ENCODE measurements at places on chromosomes 6 and 20.

DNA sequence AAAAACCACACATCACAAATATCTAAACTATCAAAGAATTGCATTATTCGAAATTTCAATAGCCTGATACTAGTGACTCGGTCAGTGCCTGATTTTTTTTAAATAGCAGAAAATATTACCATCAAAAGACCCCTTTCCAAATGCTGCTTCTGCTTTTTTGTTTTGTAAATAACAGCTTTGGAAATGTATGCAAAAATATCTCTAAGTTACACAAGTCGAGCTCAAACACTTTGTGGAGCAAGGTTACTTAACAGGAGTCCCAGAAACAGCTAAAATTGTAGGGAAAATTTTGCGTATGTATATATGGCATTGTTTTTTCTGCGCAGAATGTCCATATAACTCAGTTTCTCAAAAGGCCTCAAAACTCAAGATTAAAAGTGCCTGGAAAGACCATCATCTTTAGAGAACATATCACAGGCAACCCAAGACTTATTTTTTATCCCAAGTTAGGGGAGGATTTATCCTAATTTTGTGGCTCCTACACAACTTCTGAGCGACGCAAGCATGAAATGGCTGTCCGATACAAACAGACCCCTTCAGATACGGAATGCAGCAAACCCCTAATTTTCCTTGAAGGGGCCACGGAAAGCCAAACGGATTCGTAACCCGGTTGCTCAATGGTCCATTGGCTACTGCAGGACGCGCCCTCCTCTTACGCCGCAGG is 1.3 kb downstream of the CEP85L start:
- DNase-seq: no peak

DNA sequence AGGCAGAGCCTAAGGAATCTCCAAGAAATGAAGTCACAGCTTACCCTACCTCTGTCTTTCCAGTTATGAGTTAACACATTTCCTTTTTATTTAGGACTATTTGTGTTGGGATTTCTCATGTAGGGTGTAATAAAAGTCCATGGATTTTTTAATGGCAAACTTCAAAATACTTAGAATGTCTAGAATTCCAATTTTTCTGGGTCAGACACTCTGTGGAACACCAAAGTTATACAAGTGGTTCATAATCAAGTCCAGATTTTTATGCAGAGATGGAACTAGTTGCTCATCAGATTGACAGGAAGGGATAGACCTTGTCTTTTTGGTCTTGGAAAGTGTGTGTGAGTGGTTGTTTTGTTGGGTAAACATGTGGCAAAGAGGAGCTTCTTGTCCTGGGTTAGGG is 303.5 kb upstream of the RNF24 start:
- no peak for DNase-seq

DNA sequence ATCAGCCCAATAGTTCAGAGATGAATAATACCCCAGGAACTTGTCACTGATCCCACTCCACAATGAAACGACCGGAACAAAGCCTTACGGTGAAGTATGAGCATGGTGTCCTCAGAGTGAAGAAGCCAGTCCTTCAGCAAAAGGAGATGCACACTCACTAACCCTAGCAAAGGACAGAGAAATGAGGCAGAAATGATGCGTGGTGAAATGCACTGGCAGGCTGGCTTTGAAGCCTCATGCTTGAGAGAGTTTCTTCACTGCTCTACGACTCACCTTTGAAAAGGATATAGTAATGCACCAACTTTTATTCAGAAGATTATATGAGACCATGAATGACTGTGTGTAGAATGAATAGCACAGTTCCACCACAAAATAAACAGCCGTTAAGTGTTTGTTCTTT is 74.8 kb downstream of the PHACTR1 start:
- no peak for DNase-seq

DNA sequence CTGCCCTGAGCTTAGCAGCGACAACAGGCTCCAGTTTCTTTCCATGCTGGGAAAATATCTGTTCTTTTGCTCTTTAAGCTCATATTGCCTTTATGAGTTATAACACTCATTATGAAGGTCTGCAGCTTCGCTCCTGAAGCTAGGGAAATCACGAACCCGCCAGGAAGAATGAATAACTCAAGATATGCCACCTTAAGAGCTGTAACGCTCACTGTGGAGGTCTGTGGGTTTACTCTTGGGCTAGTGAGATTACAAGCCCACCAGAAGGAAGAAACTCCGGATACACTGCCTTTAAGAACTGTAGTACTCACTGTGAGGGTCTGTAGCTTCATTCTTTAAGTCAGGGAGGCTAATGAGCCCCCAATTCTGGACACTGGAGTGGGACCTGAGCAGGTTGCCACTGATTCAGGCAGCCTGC is 3.0 kb upstream of the SSR1 start:
- no peak for DNase-seq

DNA sequence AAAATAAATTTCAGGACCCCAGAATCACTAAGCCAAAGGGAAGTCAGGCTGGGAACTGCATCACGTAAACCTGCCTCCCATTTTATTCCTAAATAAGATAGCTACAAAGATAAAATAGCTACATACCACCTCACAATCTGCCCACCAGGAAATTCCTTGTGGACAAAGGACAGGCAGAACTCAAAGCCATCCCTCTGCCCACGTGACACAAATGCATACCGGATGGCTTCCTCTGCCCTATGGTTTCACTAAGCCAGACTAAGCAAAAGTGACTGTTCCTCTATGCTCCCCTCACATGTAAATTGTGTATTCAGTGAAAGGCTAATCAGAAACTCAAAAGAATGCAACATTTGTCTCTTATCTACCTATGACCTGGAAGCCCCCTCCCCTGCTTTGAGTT is 15.0 kb downstream of the MBOAT1 start:
- DNase-seq: no peak

- no peak for DNase-seq
These were observed 80.6 kb downstream of the ATG5 start for GRCh38 chr6:106244931-106245330.

GRCh38 chr6:22313796-22314195 is 17.0 kb upstream of the PRL start:
- DNase-seq: no peak

DNA sequence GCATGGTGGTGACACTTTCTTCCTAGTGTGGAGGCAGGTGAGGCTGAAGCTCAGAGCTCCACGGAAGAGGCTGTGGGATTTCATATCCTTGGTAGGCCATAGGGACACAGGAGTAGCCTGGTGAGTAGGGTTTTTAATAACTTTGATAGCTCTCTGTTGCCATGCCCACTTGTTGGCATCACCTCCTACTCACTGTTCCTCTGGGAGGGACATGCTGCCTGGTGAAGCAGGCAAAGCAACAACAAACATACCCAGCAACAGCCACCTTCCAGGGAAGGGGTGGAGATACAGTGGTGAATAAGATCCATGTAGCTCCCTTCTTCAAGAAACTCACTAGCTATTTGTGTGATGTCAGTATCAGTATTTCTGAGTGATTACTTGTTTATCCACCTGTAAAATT is 285.4 kb downstream of the CLIC5 start:
- no peak for DNase-seq

DNA sequence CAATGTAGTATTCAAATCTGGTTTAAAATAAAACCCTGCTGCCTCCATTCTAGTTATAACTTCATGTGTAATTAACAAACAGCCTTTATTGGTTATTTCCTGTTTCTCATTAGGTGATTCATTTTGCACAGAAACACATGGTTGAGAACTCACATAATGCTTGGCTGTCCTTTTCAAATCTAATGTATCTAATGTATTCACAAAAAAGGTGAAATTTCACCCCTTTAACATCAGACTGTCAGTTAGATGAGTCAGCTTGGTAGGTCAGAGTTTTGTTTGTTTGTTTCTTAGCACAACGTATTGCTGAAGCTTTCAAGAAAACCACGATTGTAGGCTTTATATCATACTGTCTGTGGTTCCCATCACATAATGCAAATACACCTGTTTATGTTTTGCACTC is 78.7 kb upstream of the TMEM30A start:
- no peak for DNase-seq

DNA sequence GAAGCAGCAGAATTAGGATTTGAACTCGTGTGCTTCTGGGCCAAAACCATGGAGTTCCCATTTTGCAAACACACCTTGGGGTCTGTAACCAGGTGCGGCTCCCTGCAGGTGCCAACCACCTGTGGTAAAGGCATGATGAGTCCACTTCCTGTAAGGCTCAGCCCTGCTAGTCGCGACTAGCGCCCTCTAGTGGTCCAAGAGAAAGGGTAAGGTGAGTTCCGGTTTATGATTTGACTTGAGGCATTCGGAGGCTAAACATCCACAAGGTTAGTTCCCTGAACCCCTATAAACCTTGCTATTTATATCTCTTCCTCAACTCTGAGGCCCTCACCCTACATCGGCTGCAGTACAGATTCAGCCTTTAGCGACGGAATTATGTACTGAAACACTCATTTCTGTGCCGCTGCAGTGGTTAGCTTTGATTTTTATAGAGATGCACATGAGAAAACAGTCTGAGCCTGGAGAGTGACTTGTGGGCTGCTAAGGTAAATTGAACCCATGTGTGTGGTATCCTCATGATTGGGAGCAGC is 173.4 kb downstream of the PLCB1 start:
- DNase-seq: no peak

DNA sequence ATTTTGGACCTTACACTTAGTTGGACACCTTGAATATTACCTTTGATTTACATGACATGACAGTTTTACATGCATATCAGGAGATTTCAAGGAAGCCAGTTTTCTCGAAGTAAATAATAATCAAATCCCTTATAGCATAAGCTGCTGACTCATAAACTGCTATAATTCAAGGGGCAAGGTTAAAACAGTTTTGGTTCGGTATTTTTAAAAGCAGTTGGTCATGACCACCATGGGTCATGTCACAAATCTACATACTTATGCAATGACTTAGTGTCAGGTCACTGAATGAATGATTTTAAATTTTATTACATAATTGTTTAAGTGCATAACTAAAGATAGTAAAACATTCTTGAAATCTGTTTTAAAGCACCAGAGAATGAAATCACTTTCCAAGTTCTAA is 158.0 kb downstream of the DST start:
- DNase-seq: no peak

GRCh38 chr6:97885325-97885724 is 602.3 kb upstream of the MMS22L start:
- no peak for DNase-seq

GRCh38 chr6:95518630-95519227 is 58.6 kb upstream of the MANEA start:
- DNase-seq: no peak

DNA sequence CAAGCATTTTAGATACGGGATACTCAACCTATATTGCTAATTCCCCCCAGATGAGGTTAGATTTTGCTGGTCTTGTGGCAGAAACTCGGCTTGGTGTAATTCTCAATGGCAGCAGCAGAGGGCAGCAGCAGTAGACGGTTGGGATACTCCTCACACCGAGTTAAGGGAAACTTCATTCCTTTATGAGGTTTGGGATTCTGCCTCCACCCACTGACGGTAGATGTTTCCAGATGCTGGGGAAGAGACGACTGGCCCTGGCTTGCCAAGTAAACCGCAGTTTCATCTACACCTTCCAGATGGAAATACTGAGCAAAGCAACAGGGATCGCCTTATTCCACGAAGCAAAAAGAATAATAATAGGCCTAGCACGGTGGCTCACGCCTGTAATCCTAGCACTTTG is 8.2 kb upstream of the TBC1D7 start:
- peak; percentile 88 for DNase-seq

All from type B pancreatic cell (in vitro differentiated cells).